ENCODE measurements at places on chromosomes 5 and 9.

DNA sequence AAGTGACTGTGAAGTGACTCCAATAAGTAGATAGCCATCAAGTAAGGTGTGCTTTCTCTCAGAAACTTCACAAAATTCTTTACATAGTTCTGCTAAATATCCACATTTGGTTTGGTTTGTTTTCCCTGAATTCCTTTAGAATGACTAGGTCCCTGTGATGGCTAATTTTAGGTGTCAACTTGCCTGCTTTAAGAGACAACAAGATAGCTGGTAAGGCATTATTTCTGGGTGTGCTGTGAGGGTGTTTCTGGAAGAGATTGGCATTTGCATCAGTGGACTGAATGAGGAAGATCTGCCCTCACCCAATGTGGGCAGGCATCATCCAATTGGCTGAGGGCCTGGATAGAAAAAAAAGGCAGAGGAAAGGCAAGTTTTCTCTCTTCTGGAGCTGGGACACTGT is 8.3 kb upstream of the PTBP3 start:
- peak; percentile 79 for DNase-seq

DNA sequence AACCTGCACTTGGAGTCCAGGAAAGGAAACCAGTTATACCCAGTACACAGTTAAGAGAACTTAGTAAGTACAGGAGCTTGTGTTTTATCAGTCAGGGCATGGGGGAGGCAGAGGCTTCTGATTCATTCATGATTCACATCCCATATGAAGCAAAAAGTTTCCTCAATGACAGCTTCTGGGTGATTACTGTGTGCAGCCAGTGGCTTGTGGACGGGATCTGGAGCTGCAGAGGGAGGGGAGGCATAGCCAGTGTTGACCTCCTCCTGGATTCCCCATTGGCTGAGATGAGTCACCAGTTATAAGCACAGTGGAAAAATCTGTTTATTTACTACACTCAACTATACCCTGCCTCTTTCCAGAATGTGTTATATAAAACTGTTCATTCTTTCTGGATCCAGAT is 17.7 kb downstream of the IL31RA start:
- peak; percentile 76 for DNase-seq

GRCh38 chr9:76891874-76892273 is 14.0 kb downstream of the PRUNE2 start:
- DNase-seq = peak; percentile 7

DNA sequence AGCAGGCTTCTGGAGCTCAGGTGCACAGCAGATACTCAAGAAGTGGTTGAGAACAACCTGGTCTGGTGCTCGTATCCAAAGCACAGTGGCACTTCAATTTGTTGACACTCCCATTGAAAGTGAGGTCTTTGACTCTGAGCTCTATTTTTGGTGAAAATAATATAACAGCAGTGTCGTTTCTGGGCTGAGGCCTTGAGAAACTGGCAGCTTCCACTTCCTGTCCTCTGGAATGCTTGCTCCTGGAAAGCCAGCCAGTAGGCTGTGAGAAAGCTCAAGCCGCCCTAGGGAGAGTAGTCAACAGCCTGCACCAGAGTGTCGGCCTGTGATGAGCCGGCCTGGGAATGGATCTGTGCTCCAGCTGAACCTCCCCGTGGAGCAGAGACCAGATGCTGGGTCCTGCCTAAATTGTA is 6.8 kb upstream of the SUSD3 start:
- DNase-seq = no peak

- peak; percentile 68 for DNase-seq
These were observed 215.5 kb downstream of the FANCC start for GRCh38 chr9:95102001-95102433.

GRCh38 chr5:96338624-96339415 is 94.2 kb downstream of the PCSK1 start:
- no peak for DNase-seq
